Astrocyte (in vitro differentiated cells and primary cell): ENCODE measurements at places on chromosomes 13 and 19.

- DNase-seq = no peak
Observed at GRCh38 chr13:113016526-113017295, 47.7 kb downstream of the MCF2L start.

DNA sequence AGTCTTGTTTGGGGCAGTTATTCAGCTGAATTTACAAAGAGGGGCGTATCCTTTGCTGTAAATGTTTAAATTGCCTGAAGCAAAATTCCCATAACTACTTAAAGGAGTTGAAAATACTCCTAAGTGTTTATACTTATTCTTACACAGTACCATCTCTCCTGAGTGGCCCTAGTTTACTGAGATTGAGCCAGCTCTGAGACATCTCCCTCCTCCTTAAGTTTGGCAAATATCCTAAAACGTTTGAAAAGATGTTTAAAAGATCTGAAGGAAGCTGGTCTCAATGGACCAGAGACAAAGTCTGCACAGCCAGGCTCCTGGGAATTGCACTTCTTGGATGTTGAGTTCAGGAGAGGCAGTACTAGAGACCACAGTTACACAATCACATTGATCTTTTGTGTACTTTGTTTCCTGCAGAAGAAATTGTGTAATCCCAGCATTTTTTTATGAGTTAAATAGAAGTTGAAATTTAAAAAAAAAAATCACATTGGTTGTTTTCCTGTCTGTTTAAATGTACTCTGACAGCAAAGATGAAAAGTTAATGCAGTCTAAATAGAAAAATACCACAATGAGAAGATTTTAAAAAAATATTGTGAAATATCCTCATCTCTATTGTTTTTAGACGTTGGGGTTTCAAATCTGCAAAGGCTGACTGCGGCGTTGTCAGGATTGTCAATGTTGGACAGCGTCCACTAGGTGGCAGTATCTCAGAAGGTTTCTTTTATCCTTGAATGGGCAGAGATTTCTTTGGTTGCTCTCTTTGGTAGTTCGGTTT is 20.7 kb downstream of the TNFSF11 start:
- peak; percentile 10 for DNase-seq

DNA sequence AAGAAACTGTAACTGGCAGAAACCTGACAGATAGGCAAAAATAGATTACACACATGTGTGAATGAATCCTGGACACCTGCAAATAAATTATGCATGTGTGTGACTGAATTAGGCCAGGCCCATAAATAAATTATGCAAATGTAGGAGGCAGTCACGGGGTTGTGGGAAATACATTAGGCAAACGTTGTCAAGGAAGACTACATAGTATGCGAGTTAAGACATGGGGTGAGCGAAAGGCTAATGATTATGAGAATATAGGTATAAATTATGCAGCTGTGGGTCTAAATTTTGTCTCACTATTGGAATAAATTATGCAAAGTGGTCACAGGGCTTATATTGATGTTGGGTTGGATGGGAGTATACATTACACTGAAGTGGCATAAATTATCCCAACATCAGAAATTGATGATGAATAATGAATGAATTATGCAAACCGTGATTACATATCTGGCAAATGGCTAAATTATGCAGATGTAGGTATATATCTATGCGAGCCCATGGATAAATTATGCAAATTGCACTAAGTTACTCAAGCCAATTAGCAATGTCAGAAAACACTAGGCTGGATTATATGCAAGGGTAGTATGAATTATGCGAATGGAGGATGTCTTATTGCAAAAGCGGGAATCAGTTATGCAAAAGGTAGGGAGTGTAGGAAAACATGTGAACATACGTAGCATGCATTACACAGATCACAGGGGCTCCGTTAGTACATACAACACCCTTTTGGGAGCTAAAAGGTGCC is 6.8 kb downstream of the SLC8A2 start:
- no peak for DNase-seq

GRCh38 chr19:46724468-46724867 is 7.6 kb upstream of the PRKD2 start:
- no peak for DNase-seq

DNA sequence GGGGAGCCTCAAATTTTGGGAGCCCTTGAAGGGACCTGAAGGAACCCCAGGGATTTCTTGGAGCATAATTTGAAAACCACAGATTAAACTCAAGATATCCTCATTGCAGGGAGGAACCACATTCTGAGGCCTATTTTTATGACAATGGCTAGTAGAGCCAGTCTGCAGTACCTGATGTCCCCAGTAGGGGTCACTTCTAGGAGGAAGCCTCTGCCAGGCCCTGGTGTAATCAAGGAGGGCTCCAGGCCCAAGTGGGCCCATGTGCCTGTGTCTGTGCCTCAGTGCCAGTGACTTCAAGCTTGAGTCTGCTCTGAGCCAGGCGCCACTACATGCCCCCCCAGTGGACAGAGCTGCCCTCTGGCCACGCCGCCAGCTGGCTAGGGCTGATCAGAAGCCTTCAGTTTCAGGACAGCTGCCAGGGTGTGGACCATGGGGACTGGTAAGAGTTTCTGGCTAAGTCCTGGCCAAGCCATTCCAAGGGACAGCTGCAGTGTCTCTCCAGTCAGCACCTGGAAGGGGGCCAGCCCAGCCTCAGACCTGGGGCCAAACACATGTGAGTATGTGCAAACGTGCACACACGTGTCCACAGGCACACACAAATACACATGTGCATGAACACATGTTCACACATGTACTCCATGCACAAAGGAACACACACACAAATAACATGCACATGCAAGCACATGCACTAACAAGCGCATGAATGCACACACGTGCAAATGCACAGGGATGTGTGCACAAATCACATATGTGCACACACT is 20.5 kb upstream of the SLC7A10 start:
- DNase-seq = no peak

DNA sequence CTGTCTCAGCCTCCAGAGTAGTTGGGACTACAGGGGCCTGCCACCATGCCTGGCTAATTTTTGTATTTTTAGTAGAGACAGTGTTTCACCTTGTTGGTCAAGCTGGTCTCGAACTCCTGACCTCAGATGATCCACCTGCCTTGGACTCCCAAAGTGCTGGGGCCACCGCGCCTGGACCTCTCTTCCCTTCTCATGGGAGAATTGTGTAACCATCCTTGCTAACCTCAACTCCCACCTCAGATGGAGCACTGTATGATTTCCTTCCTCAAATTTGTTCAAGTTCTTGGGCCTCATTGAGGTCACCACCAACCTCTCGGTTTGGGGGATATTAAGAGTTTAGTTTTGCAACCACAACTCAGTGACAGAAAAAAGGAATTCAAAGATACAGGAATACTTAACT is 10.7 kb downstream of the LILRA5 start:
- no peak for DNase-seq

GRCh38 chr13:74203576-74203975 is 69.4 kb upstream of the KLF12 start:
- peak; percentile 47 for DNase-seq

GRCh38 chr13:95620030-95620824 is 24.3 kb downstream of the DZIP1 start:
- no peak for DNase-seq

GRCh38 chr13:98144801-98145350 is 2.0 kb downstream of the FARP1 start:
- peak; percentile 46 for DNase-seq

DNA sequence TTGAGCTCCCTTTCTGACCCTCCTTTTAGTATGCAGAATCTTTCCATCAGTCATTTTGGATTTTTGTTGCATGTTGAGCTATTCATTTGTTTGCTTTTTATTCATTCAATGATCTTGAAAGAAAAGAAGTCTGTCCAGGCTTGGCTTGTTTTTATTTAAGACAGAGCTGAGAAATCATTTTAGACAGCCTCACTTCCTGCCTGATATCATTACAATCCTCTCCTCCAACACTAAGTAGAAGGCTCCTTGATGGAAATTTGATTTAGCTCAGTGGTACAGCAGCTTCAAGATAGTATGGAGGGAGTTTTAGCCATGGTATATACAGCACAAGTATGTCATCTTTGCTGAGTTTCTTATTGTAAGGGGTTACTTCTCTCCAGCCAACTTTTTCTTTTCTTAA is 28.4 kb downstream of the MBNL2 start:
- DNase-seq = no peak

GRCh38 chr19:10091370-10091687 is 5.2 kb downstream of the SHFL start:
- no peak for DNase-seq

DNA sequence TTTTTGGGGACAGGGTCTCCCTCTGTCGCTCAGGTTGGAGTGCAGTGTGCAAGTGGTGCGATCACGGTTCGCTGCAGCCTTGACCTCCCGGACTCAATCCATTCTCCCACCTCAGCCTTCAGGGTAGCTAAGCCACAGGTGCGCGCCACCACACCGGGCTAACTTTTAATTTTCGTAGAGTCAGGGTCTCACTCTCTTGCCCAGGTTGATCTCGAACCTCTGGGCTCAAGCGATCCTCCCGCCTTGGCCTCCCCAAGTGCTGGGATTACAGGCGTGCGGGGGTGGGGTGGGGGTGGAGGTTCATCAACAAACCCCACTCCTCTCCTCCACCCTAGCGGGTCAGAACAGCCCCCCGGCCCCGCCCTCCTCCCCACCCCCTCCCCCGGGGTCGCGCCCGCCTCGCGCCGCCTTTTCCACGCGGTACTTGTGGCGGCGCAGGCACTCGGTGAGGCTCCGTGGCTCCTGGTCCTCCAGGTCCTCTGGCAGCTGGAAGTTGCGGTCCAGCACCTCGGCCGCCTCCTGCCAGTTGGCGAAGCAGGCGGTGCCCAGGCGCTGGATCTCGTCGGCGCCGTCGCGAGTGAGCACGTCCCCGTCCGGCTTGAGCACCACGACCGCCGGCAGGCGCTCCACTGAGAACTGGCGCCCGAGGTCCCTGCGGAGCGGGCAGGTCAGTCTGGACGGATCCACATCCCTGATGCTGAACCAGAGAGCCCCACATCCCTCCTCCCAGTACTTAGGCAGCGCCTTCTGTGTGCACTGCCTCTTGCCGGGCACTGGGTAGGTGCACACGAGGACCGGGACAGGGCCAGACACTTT is 5.2 kb downstream of the NXNL1 start:
- no peak for DNase-seq

- DNase-seq = no peak
Observed at GRCh38 chr19:16922592-16922934, 33.8 kb downstream of the F2RL3 start.

- no peak for DNase-seq
Observed at GRCh38 chr13:76552807-76553206, 333.4 kb downstream of the KCTD12 start.

GRCh38 chr13:75481176-75482069 is 546 bp downstream of the TBC1D4 start:
- no peak for DNase-seq

GRCh38 chr19:27765912-27766725 is 1446.8 kb downstream of the UQCRFS1 start:
- DNase-seq = no peak

DNA sequence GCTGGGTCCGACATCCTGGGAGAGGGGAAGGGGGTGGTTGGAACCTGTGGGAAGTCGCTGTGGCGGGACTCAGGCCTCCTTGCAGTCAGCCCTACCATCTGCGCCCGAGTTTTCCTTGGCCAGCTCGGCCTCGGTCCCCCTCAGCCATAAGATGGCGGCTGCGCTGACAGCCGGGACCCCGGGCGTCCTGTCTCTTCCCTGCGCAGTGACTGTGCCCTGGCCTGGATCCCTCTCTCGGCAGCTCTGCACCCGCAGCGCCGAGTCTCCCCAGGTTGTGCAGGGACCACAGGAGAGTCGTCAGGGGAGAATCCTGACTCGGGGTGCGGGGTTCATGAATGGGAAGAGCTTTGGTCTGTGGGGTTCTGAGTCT is 345 bp downstream of the ZNF257 start:
- no peak for DNase-seq

DNA sequence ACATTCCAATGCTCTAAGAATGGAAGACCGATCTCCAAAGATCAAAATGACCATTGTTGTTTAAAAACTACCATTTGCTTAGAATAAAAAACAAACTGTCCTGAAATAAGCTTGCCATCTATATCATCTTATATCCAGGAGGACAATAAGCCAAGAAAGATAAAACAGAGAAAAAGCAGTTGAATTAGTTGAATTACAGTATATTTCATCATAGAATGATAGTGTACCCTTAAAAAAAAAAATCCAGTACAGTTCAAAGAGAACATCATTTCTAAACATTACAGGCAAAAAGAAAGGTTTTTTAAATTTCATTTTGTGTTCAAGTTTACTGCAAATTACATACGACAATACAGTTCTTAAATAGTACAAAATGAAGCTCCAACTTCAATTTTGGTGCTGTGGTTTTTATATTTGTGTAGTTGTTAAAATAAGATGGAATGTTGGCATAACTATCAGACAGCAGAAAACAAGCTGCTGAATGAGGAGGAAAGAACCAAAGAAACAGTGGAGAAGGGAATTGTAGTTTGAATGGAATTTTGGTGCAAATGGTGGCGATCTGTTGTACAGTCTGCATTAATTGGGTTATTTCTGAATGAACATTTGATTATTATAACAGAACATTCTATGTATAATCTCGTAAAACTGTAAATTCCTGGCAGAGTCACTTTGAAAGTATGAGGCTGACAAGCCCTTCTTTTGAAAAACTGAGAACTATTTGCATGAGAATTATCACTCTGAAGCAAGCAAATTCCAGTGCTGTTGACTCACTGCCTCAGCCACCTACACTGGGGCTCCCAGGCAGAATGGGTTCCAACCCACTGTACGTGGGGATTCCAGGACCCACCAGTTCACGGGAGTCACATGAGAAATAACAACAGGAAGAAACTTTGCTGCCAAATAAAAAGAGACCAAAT is 37.7 kb downstream of the LHFPL6 start:
- DNase-seq = peak; percentile 97

GRCh38 chr19:23771761-23772674 is 13.3 kb upstream of the ZNF681 start:
- no peak for DNase-seq

- DNase-seq = no peak
Observed at GRCh38 chr19:13633522-13633922, 127.2 kb upstream of the CACNA1A start.

GRCh38 chr19:50890422-50891252 is 17.4 kb downstream of the KLK2 start:
- DNase-seq = peak; percentile 2
